ENCODE measurements at places on chromosomes 13 and 19.

DNA sequence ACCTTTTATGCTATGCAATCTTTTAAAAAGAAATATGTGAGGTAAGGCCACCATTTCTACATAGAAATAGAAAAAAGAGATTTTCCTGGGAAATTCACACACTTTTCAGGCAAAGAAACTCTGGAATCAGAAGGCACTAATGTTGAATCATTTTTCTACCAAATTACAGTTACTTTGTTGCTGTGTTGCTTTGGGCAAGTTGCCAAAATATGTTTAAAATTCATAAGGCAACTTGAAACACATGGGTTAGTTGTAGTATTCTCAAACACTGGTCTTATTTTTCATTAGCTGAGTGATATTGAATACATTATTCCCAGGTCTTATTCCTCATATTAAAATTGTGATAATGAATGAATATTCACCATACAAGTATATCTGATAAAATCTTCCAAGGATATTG lies 195.0 kb upstream of the SLITRK1 start:
- DNase-seq: peak; percentile 20

DNA sequence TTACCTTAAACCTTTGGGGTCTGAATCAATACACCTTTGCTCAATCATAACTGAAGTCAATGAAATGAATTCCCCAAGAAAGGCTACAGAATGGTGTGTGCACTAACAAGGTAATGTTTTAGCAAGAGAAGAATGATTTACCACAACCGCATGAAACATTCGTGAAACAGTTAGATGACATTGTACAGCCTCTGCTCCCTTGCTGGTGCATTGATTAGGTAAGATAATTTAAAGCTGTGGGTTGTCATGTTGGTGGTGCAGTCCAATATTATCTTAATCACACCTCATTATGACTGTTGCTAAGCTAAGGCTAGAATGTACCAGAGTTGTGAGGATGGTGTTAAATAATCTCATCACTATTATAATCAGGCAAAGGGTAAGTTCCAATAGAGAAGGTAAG lies 1673.2 kb upstream of the PRR20A start:
- DNase-seq: no peak

DNA sequence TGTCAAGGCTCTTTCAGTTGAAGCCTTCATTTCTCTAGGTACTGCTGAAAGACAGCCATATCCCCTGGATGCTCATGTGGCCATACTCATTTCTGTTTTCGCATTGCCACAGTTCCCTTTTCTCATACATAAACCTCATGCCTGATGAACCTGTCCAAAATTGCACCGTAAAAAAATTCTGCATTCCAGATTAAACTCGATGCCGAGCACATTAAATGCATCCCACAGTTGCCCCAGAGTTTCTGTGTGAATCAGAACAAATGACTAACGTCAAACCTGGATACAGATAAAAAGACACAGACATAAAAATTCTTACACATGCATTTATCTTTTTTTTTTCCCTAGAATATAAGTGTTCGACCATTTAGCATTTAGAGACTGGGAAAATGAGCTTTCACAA lies 288.2 kb downstream of the COG6 start:
- no peak for DNase-seq

- DNase-seq: no peak
These were observed 764 bp downstream of the UPF1 start for GRCh38 chr19:18832306-18833140.

GRCh38 chr13:85853901-85854663 lies 54.9 kb upstream of the SLITRK6 start:
- DNase-seq: no peak

- no peak for DNase-seq
These were observed 287.6 kb upstream of the SGCG start for GRCh38 chr13:22893204-22893603.

DNA sequence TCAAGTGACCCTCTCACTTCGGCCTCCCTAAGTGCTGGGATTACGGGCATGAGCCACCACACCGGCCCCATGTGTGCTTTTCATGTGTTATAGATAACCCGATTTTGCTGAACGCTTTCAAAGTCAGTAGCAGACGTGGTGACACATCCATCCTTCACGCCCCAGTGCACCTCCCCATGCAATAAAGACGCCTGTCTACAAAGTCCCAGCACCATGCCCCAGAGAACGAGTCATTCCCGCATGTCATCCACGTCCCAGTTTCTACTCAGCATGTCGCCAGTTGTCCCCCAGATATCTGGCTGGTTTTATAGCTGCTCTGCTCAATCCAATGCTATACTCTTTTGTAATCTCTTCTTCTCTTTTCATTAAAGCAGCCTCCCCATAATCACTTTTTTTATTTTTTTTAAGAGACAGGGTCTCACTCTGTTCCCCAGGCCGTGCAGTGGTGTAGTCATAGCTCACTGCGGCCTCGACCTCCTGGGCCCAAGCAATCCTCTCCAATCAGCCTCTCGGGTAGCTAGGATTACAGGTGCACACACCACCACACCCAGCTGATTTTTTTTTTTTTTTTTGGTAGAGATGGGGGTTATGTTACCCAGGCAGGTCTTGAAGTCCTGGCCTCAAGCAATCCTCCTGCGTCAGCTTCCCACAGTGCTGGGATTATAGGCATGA lies 42.5 kb downstream of the DNM2 start:
- peak; percentile 23 for DNase-seq

DNA sequence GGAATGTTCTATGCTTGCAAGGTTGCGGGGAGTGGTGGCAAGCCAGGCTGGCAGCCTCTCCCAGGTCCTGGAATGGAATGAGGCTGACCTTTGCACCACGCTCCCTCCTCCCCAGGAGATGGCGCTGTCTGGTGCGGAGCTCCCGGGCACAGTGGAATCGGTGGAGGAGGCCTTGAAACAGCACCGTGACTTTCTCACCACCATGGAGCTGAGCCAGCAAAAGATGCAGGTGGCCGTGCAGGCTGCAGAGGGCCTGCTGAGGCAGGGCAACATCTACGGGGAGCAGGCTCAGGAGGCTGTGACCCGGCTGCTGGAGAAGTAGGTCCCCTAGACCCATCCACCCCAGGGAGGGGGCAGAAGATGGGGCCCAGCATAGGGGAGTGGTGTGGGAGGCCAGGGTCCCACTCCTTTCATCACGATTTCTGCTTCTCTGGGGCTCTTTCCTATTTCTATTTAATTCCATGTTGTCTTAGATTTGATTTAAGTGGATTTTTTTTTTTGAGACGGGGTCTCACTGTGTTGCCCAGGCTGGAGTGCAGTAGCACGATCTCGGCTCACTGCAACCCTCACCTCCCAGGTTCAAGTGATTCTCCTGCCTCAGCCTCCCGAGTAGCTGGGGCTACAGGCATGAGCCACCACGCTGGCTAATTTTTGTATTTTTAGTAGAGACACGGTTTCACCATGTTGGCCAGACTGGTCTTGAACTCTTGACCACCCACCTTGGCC lies 53.2 kb upstream of the SHKBP1 start:
- peak; percentile 39 for DNase-seq

GRCh38 chr19:4922530-4923275 lies 13.4 kb downstream of the UHRF1 start:
- DNase-seq: no peak

DNA sequence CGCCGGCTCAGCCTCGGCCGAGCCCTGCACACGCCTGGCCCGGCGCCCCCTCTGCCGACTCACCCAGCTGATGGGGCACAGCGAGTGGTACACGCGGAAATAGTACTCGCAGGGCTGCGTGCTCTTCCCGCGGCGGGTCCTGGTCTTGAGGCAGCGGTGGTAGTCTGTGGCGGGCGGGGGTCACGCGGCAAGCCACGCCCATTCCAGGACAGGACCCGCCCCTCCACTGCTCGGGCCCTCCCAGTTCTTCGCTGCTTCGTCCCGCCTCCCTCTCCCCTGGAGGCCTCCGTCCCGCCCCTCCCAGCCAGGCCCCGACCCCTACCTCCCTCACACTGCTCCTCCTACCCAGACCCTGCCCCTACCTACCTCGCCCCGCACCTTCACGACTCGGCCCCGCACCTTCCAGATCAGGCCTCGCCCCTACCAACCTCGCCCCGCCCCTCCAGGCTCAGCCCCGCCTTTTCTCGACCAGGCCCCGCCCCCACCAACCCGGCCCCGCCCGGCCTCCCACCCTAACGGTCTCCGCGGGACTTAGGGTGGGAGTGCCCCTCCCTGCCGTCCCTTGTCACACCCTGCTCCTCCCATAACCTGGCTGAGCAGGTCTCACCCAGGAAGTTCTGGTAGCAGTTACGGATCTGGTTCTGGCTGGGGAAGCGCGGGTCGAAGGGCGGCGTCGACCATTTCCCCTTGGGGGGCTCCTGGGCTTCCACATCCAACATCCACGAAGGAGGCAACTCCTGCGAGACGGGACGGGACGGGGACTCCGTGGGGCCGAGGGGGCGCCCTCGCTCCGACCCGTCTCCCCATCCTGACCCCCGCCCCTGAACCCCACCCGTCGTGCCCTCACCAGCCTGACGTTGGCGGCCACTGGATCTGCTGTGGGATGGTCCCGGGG lies 469 bp downstream of the COX6B2 start:
- DNase-seq: peak; percentile 45

DNA sequence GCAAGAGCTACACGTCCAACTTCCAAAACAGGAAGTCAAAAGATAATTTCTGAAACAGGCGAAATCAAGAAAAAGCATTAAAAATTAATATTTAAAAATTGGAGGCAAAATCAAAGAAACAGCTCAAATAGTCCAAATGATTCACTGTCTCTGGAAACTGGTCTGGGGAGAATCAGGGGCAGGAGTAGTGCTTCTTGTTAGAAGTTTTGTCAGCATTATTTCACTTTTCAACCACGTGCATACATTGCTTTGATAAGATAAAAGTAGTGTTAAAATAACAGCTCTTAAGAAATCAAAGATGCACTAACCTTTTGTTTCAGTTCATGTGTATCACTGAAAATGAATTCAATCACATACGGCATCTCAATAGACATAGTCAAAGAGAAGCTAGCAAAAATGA lies 53.8 kb downstream of the PARP4 start:
- no peak for DNase-seq

DNA sequence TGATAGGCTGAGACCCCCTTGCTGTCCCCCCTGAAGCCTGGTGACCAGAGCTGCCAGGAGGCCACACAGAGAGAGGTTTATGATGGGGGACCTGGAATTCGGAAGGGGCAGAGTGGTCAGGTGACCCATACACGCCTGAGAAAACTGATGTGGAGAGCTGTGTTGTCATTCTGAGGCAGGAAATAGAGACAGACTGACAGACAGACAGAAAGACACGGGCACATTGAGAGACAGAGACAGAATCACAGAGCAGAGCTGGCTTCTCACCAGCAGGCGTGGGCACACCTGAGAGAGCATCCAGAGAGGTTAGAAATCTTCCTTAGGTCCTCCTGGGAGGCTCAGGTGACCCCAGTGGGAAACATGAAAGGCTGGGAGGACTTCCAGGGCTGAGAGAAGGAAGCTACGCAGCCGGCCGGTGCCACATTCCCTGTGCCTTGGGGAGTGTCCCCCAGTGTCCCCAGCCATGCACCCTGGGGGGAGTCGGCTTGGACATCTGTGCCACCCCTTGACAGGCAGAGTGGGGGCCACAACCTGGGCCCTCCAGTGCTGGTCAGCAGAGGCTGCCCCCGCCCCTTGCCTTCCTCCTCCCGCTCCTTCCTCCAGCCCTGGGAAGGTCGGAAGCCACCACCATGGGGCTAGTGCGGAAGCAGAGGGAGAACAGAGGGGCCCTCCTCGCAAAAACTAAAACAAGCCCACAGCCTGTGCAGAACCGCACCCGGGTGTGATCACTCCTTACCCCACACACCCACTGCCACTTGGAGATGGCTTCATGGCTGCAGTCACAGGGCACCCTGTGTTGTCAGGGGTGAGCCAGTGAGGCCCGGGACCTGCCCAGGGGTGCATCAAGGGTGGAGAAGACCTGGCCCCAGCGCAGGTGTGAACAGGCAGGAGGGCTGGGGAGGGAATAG lies 2.2 kb downstream of the FFAR1 start:
- DNase-seq: no peak

GRCh38 chr13:110042253-110042950 lies 256.0 kb upstream of the IRS2 start:
- peak; percentile 59 for DNase-seq

- no peak for DNase-seq
These were observed 109.0 kb upstream of the RNF113B start for GRCh38 chr13:98285852-98286594.

DNA sequence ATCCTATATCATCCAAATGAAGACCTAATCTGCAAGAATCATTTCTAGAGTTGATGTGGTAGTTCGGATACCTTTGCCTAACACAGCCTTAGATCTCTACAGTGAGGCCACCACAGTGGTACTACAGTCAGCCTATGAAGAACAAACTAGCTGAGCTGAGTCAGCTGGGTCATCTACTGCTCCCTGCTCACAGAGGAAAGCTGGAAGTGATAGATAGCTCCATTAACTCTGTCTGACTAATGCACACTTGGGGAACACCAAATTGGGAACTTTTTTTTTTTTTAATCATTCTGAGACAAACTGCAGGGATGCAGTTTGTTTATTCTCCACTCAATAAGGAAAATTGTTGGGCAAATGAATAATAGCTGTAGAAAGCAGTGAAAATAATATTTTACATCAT lies 1160.6 kb downstream of the PCDH9 start:
- peak; percentile 18 for DNase-seq

DNA sequence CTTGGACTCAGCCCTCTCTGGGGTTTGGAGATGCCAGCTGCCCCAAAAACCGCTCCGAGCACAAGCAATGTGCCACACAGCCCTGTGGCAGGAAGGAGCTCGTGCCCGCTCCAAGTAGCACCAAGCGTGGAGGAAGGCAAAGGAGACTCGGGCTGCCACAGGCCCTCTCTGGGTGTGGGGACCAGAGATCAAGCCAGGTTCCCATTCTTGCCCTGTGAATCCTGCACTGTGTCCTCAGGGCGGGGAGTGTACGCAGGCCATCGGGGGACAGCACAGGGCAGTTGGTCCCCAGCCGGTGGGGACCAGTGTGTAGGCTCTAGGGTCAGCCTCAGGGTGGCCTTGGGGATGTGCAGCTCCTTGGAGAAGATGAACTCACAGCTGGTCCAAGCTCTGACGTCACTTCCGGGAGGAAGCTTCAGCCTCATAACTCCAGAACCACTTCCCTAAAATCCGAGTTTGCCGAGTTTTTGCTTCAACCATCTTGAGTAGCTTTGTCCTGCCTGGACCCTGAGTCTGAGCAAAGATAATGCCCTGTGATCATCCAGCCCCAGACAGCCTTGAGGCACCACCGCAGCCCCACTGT lies 9.3 kb upstream of the CPAMD8 start:
- no peak for DNase-seq
